ENCODE measurements at places on chromosomes 3 and 15.

DNA sequence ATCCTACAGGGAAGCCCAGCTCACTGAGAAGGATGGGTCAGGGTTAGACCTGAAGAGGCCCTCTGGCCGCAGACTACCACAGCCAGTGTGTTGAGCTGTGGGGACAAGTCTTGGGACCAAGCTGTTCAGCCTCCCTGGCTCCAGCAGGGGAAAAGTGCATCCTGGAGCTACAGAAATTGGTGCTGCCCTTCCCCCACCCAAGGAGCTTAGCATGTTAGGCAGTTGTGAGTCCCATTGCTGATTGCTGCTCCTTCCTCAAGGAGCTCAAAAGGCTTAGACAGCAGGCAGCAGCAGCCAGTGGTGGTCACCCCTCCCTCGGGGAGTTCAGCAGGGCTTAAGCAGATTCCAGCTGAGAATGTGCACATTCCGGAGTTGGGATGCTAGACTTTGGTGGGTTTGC is 165.6 kb downstream of the ATP8B4 start:
- DNase-seq: no peak

DNA sequence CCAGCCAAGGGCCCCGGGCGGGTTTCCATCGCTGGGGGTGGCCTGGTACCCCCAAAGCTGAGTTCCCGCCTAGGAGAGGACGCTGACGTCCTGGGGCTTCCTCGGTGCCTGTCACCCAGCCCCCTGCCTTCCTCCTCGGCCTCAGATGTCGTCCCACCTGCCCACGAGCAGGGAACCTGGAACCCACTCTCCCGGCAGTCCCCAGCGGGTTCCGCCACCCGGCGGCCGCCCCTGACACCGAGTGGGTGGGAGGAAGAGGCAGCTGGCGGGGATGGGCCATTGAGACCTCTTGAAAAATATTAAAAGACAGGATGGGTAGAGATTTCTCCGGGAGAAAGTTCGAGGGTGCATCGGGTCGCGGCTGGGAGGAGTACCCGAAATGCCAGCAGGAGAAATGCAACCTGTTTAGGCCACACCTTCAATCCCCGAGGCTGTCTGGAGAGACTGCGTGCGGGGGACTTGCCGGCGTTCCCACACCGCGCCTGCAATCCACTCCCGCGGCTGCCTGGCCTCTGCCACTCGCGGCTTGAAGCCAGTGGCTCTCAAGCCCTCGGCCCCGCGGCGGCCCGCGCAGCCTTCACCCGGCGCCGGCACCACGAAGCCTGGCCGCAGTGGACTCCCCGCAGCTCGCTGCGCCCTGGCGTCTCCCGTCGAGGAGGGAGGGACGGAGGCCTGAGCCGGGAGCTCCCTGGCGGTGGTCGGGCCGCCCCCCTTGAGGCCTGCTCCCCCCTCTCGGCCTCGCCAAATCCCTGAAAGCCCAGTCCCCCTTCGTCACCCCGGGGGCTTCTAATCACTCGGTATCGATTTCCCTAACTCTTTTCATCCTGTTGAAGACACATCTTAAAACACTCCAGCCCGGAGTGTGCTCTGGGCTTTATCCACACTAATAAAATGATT is 8.6 kb upstream of the NR2F2 start:
- peak; percentile 57 for DNase-seq

- DNase-seq: no peak
Observed at GRCh38 chr15:78880242-78880533, 7.5 kb downstream of the MORF4L1 start.

GRCh38 chr3:64449026-64449425 is 223.8 kb upstream of the PRICKLE2 start:
- DNase-seq: no peak

- no peak for DNase-seq
Observed at GRCh38 chr3:42214064-42214463, 51.9 kb downstream of the CCK start.

DNA sequence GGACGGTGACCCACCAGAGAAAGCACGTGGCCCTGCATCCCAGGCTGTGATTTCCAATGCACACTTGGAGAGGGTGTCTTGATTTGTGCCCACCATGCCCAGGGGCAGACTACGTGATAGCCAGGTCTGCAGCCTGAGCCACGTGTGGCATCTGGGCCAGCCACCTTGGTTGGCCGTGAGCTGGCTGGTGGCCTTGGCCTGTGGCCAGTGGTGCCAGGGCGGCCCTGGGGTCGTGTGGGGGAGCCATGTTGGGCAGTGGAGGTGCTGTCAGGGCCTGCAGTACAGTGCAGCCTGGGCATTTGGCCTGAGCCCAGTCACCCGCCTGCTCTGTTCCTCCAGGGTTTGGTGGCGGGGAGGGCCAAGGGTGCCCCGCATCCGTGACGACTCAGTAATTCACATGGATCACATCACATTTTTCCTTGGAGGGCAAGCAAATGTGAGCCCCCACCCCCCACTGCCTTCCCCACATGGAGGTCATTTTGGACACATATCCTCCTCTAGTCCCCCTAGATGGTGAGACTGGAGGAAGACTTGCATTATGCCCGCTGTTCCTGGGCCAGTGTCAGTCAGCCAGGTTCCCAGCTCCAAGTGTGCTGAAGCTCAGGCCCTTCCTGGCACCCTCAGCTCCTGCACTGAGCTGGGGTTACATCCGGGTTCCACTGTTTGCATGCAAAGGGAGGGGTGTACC is 201.4 kb downstream of the UBE3A start:
- DNase-seq: no peak

DNA sequence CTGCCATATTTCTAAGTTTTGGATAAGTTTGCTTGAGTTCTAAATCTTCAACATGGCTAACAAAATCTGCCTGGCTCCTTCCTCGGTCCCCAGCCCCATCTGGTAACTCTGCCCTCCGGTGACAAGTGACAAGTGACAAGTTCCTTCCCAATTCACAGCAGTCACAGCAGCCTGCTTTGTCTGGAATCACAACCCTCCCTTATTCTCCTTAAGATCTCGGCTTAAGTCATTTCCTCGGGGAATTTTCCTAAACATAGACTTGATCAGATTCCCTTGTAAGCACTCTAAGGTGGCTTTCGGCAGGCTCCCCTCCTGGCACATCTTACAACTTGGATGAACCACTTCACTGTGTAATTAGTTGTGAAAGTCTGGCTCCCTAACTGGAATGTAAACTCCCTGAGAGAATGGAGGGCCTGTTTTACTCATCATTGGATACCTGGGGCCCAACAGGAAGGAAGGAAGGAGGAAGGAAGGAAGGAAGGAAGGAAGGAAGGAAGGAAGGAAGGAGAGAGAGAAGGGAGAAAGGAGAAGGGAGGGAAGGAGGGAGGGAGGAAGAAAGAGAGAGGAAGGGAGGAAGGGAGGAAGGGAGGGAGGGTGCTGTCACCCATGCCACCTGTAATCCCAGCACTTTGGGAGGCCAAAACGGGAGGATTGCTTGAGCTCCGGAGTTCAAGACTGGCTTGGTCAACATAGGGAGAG is 126.4 kb downstream of the SHQ1 start:
- DNase-seq: peak; percentile 52

- no peak for DNase-seq
Observed at GRCh38 chr15:49852756-49853155, 231.9 kb downstream of the DTWD1 start.

- no peak for DNase-seq
Observed at GRCh38 chr15:78740904-78741274, 70.4 kb downstream of the ADAMTS7 start.

GRCh38 chr3:33936171-33936920 is 137.9 kb downstream of the PDCD6IP start:
- no peak for DNase-seq

DNA sequence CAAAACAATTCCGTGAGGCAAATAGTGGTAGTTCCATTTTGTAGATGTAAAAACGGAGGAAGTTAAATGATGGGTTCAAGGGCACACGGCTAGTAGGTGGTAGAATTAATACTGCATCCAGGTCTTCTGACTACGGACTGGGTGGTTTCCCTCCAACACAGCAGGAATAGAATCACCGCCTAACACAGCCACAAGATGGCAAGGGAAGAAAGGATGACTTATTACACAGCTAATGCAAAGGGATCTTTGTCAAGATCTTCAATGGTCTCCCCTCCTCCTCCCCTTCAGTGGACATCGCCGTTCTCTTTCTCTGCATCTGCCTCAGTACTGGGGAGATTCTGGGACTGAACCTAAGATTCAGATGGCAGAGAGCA is 524 bp upstream of the TOPBP1 start:
- peak; percentile 49 for DNase-seq

DNA sequence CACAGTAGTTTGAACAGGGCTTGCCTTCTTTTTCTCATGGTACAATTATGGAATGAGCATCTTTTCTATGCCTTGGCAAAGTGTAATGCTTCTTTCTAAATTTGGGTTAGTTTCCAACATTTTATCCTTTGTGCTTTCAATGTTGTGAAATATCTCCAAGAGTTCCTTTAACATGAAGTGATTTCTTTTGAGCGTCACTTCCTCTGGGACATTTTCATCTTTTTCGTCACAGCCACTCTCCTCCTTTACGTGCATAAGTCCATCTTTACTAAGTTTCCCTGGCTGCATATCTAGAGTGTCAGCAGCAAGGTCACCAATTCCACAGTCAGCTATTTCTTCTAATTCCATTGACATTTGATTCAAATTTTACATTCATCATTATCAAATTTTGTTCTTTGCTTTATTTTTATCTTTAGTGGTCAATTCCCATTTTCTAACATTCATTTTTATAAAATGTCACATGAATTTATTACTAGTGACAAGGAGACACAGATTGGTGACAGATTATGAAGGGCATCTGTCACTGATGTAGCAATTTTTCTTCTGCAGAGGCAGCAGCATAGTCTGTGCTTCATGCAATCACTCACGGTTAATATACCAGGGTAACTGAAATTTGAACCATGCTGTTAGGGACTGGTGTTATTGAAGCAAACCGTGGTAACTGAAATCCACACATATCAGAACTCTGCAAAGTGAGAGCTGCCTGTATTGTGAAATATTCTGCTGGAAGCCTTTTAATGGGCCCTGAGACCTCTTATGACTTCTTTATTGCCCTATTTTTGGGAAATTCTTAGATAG is 126.5 kb upstream of the THBS1 start:
- no peak for DNase-seq

- DNase-seq: no peak
Observed at GRCh38 chr3:115226844-115227445, 79.9 kb upstream of the ZBTB20 start.

- DNase-seq: no peak
Observed at GRCh38 chr15:78050441-78050809, 27.1 kb downstream of the TBC1D2B start.
